ENCODE measurements at places on chromosomes 3 and 15. TPM values are rescaled to one million over a fixed set of nuclear protein-coding genes. Genes with fewer than 3 reads are reported as not detected.

DNA sequence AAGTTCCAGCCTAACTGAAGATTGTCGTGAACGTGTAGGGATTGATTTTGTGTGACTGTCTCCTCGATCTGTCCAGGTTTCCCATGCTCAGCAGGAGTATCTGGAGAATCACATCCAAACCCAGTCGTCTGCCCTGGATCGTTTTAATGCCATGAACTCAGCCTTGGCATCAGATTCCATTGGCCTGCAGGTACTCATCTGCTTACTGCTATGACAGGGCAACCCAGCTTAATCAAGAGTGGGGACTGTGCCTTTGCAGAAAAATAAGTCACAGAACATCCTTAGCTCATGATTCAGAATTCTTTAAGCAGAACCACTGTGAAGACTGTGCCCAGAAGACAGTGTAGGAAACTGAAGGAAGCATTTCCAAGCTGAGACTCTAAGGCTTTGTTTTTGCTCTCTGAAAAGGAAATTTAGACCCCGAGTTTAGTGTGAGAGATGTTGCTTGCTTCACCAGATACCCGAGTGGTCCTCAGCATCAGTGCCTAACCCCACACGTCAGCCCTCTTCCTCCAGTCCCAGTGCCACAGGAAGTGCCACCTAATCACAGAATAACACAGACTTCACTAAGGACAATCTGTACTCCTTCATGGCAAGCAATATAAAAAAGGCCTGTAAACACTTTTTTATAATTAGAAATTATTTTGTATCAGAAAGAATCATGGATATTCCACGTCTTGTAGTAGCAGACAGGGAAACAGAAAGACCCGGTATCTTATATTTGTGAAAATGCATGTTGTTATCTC, 34.2 kb downstream of the MYZAP start:
- H3K27me3 ChIP-seq, result peaks cover 10% of the 10 kb centered on the region
- H3K36me3 ChIP-seq, result no peaks in the 10 kb centered on the region
- H3K4me1 ChIP-seq, result no peaks in the 10 kb centered on the region
- no peak overlapping the region for H3K4me3 ChIP-seq

DNA sequence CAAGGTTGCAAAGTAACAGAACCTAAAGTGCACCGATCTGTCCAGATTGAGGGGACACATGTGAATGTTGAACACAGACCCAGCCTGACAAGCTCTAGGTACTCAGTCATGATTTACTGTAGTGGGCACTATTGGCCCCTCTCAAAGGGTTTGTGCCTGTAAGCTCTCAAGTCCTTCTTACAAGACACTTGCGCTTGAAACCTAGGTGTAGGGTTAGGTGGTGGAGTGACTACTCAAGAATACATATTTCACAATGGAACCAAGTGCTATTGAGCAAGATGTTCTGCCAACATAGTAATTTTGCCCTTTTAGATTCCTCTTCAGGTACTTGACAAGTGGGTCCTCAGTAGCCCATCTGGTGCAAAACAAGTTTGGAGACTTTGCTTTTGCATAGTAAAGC, 169.9 kb downstream of the AKAP13 start:
- H3K27me3 ChIP-seq, result no peaks in the 10 kb centered on the region
- H3K36me3 ChIP-seq, result peaks cover 8% of the 10 kb centered on the region
- no peak for DNase-seq

GRCh38 chr3:150828997-150829396, 66.0 kb upstream of the SIAH2 start:
- no peaks in the 10 kb centered on the region for H3K36me3 ChIP-seq
- no peak for DNase-seq
- H3K27me3 ChIP-seq, result no peaks in the 10 kb centered on the region
- H3K4me1 ChIP-seq, result no peaks in the 10 kb centered on the region

- H3K4me1 ChIP-seq, result peaks cover 2% of the 10 kb centered on the region
- no peak overlapping the region for H3K27ac ChIP-seq
- no peak for DNase-seq
- no peaks in the 10 kb centered on the region for H3K27me3 ChIP-seq
- no peaks in the 10 kb centered on the region for H3K36me3 ChIP-seq
- H3K4me3 ChIP-seq, result no peak overlapping the region
Observed at GRCh38 chr3:151878465-151878864, 5.0 kb downstream of the SUCNR1 start.

DNA sequence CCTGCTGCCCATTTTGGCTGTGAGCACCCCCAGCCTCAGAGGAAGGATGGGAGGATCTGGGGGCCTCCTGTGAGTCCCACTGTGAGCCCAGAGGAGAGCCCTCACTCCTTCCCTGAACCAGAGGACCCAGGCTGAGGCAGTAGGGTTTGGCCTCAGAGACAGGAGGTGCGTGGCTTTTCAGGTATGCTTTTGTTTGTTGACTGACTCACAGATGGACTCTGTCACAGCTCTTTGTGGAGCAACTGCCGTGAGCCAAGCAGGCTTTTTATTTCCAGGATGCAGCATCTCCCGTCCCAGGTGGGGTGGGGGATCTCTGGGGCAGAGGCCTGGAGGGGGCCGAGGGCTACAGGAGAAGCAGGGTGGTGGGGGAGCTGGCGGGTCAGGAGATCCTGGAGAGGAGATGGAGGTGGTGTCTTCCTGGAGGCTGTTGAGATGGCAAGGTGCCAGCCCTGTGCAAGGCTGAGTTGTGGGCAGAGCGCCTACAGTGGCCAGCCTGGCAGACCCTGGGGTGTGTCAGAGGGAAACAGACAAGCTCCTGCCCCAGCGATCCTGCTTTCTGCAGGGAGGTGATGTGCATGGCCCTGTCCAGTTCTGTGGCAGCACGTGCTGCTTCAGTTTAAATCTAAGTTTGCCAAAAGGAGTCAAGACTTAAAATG, 24.0 kb downstream of the PLXNA1 start:
- H3K27ac ChIP-seq, result no peak overlapping the region
- no peaks in the 10 kb centered on the region for H3K4me1 ChIP-seq
- peaks cover 4% of the 10 kb centered on the region for H3K36me3 ChIP-seq
- no peak for DNase-seq
- H3K27me3 ChIP-seq, result no peaks in the 10 kb centered on the region

DNA sequence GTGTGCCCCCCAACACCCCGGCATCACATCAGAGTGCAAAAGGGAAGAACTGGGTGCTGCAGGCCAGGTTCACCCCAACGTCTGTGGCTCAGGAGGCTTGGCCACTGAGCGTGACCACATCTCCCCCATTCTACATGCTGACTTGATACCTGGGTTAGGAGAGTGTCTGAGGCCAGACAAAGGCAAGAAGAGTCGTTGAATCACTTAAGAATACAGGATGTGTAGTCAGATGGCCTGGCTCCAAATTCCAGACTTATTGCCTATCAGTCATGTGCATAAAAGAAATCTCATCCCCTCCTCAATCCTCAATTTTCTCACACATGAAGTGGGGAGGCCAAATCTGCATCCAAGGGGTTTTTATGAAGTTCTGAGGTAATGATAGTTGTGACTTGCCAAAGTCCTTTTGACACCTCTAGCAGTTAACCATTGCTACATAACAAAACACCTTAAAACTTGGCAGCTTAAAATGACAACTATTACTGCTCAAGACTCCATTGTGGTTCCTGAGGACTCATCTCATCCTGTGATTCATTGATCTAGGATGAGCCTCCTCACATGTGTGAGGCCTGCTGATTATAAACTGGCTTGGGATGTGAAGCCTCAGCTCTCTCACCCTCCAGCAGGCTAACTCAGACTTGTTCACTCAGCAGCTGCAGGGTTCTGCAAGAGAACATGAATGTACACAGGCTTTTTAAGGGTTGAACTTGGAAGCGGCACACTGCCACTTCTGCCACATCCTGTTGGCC, 138.8 kb upstream of the TLE3 start:
- no peak overlapping the region for H3K4me3 ChIP-seq
- DNase-seq, result no peak
- H3K36me3 ChIP-seq, result no peaks in the 10 kb centered on the region
- no peaks in the 10 kb centered on the region for H3K27me3 ChIP-seq

- H3K27ac ChIP-seq, result no peak overlapping the region
- no peaks in the 10 kb centered on the region for H3K4me1 ChIP-seq
- H3K27me3 ChIP-seq, result no peaks in the 10 kb centered on the region
Observed at GRCh38 chr15:25773248-25773647, 89.9 kb downstream of the ATP10A start.

- no peak overlapping the region for H3K4me3 ChIP-seq
- no peak overlapping the region for H3K27ac ChIP-seq
- H3K27me3 ChIP-seq, result no peaks in the 10 kb centered on the region
- H3K4me1 ChIP-seq, result no peaks in the 10 kb centered on the region
Observed at GRCh38 chr3:54222316-54222715, 100.0 kb downstream of the CACNA2D3 start.

DNA sequence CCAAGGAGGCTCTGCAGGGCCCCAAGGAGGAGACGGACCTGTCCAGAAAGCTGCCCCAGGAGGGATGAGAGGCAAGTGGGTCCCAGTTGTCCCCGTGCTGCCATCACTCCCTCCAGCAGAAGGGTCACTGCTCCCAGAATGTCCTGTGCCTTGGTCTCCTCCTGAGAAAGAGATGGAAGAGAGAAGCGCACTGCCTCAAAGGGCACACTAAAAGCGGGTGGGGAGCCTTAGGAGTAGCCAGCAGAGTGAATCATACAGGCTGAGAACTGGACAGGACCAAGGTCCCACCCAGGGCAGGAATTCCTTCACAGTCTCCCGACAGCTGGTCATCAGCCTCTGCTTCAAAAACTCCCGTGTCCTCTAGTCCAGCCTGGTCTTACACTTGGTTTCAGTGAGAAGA, 4.6 kb downstream of the THPO start:
- no peaks in the 10 kb centered on the region for H3K27me3 ChIP-seq
- peaks cover 5% of the 10 kb centered on the region for H3K4me1 ChIP-seq
- no peak overlapping the region for H3K4me3 ChIP-seq
- no peak for DNase-seq
- H3K36me3 ChIP-seq, result peaks cover 7% of the 10 kb centered on the region

- no peak overlapping the region for H3K4me3 ChIP-seq
- no peak overlapping the region for H3K27ac ChIP-seq
- no peak for DNase-seq
Observed at GRCh38 chr3:147008886-147009285, 397.5 kb downstream of the ZIC4 start.

DNA sequence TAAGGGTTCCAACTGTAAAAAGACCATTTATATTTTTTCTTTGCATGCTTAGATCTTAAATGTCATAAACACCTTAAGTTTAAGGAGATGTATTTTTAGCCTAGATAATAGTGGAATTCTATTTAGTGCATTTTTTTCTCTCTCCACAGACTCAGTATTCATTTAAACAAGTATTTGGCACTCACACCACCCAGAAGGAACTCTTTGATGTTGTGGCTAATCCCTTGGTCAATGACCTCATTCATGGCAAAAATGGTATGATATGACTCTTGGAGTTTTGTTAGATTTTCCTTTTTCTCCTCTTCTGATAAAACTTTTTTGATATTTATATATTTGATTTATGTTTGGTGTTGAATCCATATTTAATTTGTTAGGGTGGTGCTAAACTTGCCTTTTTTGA, 7.3 kb downstream of the KIF23 start:
- H3K27me3 ChIP-seq, result no peaks in the 10 kb centered on the region
- no peak overlapping the region for H3K4me3 ChIP-seq
- no peak for DNase-seq
- no peak overlapping the region for H3K27ac ChIP-seq
- H3K4me1 ChIP-seq, result no peaks in the 10 kb centered on the region

DNA sequence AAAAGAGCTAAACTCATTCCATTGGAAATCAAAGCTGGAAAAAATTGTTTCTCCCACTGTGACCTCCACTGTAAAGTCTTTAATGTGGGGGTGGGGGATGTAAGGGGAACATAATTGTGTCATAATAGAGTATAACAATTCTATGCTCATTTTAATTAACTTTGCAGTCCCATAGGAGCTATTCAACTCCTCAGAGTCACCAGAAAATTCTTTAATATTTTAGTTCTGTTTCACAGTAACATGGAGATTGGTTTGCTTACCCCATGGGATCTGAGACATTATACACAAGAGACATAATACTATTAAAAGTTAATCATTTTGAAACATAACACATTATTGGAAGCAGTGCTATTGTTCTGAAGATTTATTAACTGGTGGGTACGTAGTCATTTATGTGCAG, 765.9 kb upstream of the GRM7 start:
- H3K4me3 ChIP-seq, result no peak overlapping the region
- no peak for DNase-seq
- H3K27ac ChIP-seq, result no peak overlapping the region
- no peaks in the 10 kb centered on the region for H3K27me3 ChIP-seq
- no peaks in the 10 kb centered on the region for H3K36me3 ChIP-seq

- H3K4me1 ChIP-seq, result peaks cover 16% of the 10 kb centered on the region
- no peak for DNase-seq
- H3K36me3 ChIP-seq, result no peaks in the 10 kb centered on the region
- peaks cover 19% of the 10 kb centered on the region for H3K27me3 ChIP-seq
Observed at GRCh38 chr15:81161160-81161673, 27.1 kb downstream of the CFAP161 start.

- H3K27ac ChIP-seq, result no peak overlapping the region
- peaks cover 7% of the 10 kb centered on the region for H3K4me1 ChIP-seq
- H3K27me3 ChIP-seq, result no peaks in the 10 kb centered on the region
- no peaks in the 10 kb centered on the region for H3K36me3 ChIP-seq
Observed at GRCh38 chr3:196688349-196688748, 23.7 kb downstream of the CEP19 start.

- no peak for DNase-seq
- no peaks in the 10 kb centered on the region for H3K27me3 ChIP-seq
- H3K4me1 ChIP-seq, result no peaks in the 10 kb centered on the region
- H3K27ac ChIP-seq, result no peak overlapping the region
Observed at GRCh38 chr15:97235611-97235985, 724.9 kb upstream of the ARRDC4 start.

GRCh38 chr15:59596640-59597039, 14.9 kb upstream of the GCNT3 start:
- no peaks in the 10 kb centered on the region for H3K36me3 ChIP-seq
- no peaks in the 10 kb centered on the region for H3K27me3 ChIP-seq
- no peak overlapping the region for H3K27ac ChIP-seq
- no peak for DNase-seq

GRCh38 chr3:171775943-171776342, 34.3 kb downstream of the PLD1 start:
- H3K27me3 ChIP-seq, result no peaks in the 10 kb centered on the region
- no peak overlapping the region for H3K27ac ChIP-seq
- no peak for DNase-seq
- H3K4me3 ChIP-seq, result no peak overlapping the region
- no peaks in the 10 kb centered on the region for H3K4me1 ChIP-seq

DNA sequence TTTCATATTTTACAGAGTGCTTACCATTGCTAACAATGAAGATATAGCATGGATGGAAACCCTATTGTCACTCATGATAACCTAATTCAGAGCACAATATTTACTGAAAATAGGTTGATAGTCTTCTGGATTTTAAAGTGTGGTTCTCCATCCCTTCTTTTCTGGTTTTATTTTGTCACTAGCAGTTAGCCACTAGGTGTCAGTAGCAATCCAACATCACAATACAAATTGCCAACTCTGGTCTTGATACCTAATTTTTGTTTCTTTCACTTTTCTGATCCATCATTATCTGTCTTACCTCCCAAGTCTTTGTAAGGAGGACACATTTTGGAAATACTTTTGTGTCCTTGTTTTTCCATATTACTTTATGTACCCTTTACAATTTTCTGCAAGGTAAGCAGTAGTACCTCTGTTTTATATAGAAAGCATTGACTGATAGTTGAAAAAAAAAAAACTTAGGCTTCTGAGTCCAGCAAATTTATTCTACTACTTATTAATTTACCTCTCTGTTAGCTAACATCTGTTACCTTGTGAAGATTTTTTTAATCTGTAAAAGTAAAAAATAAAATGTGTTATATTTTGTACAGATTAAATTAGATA, 28.3 kb upstream of the CRYBG3 start:
- no peak overlapping the region for H3K27ac ChIP-seq
- no peak overlapping the region for H3K4me3 ChIP-seq
- no peaks in the 10 kb centered on the region for H3K4me1 ChIP-seq

Gene LSAMP
- not detected for total RNA-seq

Gene TRPM1
- total RNA-seq, result not detected

Gene CHRFAM7A
- not detected for total RNA-seq

Gene GPR62
- total RNA-seq, result not detected

Gene LRTM1
- not detected for total RNA-seq

Gene COX5A
- 58.5 TPM for total RNA-seq
